ENCODE measurements at places on chromosomes 7 and 10. TPM values are rescaled to one million over a fixed set of nuclear protein-coding genes. Genes with fewer than 3 reads are reported as not detected.

The CPSF4 gene
- 96.2 TPM for total RNA-seq

GRCh38 chr10:3772361-3773171, 12.4 kb downstream of the KLF6 start:
- no peaks in the 10 kb centered on the region for H3K27me3 ChIP-seq
- H3K4me1 ChIP-seq = peaks cover 3% of the 10 kb centered on the region
- DNase-seq = no peak
- H3K4me3 ChIP-seq = no peak overlapping the region
- no peak overlapping the region for H3K27ac ChIP-seq

- no peak overlapping the region for H3K4me3 ChIP-seq
- no peak for DNase-seq
- H3K4me1 ChIP-seq = peaks cover 3% of the 10 kb centered on the region
- H3K27me3 ChIP-seq = no peaks in the 10 kb centered on the region
- no peaks in the 10 kb centered on the region for H3K36me3 ChIP-seq
These were observed 651.1 kb downstream of the PARD3 start for GRCh38 chr10:34164029-34164428.

DNA sequence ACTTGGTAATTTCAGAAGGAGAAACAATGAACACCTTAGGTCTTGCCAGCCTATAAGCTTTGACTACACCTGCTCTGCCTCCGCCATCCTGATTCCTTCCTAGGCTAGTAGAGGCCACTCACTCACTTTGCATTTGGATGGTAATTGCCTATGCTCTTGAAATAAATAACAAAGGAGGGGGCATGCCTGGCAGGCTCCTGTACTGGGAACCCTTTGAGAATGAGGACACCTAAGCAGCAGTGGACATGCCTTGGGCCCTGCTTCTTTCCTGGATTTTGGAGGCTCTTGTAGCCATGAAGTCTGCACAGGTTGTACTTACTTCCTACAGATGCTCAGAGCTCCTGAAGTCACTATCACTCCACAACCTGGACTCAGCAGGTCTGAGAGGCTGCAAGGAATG, 65.8 kb downstream of the BLNK start:
- DNase-seq = no peak
- H3K4me1 ChIP-seq = peaks cover 7% of the 10 kb centered on the region
- no peak overlapping the region for H3K4me3 ChIP-seq
- H3K27me3 ChIP-seq = no peaks in the 10 kb centered on the region
- H3K27ac ChIP-seq = no peak overlapping the region
- H3K36me3 ChIP-seq = no peaks in the 10 kb centered on the region

Data from H9 (cell line).